ENCODE measurements at places on chromosomes 16 and 17.
A peak's percentile ranks its signal among the peaks of the same experiment; 100 is the strongest.

DNA sequence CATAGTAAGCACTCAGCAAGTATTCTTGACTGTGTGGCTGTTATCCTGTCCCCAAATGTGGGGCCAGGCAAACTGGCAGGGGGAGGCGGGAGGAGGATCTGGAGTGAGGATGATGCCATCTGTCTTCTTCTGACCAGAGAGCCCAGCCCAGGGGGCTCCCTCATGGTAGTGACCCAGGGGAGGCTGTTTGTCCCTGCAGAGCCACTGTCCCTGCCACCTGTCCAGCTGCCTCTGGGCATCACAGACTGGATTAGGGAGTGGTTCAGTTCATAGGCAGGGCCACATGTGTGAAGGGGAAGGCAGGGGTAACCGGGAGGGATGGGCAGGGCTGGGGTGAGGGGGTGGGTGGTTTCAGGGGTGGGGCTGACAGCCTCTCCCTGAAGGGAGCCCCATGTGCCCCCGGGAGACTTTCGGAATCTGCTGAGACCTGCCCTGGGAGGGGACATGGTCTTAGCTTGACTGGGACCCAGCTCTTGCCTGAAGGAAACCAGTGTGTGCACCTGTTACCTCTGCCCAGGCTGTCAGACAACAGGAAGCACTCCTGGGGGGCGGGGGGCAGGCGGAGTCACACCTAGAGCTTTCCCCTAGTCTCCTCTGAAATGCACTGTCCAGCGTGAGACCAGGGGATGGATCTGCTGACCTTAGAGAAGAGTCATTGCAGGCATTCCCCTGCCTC, 15.2 kb downstream of the ARHGAP23 start:
- no peak for DNase-seq

- DNase-seq, result no peak
These were observed 3.3 kb upstream of the FASN start for GRCh38 chr17:82101301-82101715.

- DNase-seq, result no peak
These were observed 100.5 kb upstream of the HS3ST3A1 start for GRCh38 chr17:13702266-13702665.

- no peak for DNase-seq
These were observed 26.1 kb downstream of the LRRC75A start for GRCh38 chr17:16465861-16466338.

DNA sequence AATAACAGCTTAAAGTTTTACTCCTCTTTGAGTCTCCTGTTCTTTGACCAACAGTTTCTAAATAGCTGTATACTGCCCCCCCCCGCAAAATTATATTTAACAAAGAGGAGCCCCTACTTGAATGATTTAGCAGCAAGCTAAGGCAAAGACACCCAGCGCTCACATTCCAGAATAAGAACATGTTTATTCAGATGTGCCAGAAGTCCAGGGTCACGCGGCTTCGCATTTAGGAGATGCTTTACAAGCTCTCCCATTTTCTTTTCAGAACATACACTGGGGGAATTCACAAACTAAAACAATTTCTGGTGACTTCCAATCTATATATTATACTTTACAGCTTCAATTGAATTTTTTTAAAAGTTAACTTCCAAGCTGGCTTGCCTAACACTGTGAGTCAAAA, 5.3 kb downstream of the PLD6 start:
- DNase-seq, result no peak

- no peak for DNase-seq
These were observed 35.9 kb upstream of the ACSM2B start for GRCh38 chr16:20611975-20612481.

GRCh38 chr16:82190386-82190785, 20.4 kb upstream of the MPHOSPH6 start:
- DNase-seq, result no peak

DNA sequence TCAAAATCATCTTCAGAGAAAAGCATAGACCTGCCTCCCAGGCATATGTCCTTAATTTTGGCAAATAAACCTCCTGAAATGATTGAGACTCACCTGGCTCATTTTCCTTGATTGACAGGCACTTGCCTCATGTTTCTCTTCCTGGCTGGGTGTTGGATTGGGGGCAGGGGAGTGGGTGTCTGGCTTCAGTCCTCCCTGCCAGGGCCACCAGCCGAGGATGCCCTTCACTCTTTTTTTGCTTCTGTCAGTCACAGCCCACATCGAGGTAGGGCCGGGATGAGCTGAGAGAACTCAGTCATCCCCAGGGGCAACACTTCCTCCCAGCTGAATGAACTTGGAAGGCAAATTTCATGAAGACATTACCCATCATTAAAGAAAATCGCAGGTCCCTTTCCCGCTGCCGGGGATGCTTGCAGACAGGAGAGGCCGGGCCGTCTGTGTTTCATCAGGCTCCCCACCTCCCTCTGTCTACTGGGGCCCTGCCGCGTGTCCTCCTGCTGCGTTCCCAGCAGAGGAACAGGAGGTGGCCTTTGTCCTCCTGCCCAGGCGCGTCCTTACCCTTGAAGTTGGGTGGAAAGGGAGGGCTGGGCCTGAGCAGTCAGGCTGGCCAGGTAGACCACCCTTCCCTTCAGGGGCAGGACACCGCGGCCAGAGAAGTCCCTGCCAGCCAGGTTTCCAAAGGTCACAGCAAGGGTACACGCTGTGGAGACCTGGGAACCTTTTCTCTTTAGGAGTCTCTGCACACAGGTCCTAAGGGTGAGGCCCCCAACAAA, 11.2 kb upstream of the DNAH17 start:
- DNase-seq, result no peak

DNA sequence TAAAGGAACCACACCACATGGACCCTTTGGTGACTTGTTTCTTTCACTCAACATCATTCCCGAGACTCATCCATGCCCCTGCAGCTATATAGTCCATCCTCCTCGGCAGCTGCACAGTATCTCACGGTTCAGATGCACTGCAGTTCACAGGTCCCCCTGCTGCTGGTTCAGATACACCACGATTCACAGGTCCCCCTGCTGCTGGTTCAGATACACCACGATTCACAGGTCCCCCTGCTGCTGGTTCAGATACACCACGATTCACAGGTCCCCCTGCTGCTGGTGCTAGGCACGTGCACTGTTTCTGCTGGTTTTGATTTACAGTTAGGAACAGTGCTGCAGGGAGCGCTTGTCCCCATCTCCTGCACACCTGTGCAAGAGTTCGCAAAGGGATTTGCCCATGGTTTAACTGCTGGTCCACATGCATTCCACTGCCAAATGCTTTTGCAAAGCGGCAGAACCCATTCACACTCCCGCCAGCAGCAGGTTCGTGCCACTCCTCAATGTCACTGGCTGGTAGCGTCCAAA, 3.8 kb downstream of the HSDL1 start:
- no peak for DNase-seq

DNA sequence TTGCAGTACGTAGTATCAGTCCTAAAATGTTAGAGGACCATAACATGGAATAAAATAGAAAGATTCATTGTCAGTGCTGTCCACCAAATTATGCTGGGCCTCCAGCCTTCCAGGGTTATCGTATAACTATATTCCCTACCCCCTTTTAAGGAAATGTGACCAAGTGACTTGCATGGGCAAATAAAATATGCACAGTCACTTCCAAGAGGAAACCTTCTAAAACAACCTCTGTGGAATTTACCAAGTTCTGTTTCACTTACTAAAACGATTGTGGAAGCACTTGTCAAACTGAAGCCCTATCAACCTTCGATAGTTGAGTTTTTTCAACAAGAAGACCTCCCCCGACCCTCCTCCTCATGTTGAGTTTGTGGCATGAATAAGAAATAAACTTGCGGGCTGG, 345.4 kb upstream of the C16orf82 start:
- no peak for DNase-seq

DNA sequence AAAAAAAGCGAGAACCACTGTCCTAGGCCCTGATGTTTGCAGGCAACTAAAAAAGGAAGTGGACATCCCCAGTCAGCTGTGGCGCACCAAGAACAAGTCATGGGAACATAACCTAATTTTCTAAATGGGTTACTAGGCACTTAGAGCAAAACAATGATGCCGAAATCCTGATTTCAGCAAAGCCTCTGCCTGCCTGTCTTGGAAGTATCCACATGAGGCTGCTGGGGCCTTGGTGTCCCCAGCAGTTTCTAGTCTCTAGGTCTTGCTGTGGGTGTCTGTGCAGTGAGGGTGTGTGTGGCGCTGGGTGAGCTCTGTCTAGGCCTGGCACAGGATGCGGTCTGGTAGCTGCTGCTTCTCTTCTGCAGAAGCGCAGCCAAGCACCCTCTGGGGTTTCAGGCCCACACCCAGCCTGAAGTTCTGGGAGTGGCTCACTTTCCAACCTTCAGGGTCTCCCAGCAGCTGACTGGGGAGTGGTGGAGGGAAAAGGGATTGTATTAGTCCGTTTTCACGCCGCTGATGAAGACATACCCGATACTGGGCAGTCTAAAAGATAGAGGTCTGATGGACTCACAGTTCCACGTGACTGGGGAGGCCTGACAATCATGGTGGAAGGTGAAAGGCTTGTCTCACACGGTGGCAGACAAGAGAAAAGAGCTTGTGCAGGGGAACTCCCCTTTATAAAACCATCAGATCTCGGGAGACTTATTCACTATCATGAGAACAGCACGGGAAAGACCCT, 21.1 kb downstream of the STH start:
- DNase-seq, result no peak

- DNase-seq, result no peak
These were observed 137.8 kb downstream of the ENGASE start for GRCh38 chr17:79212149-79213087.

- no peak for DNase-seq
These were observed 29.5 kb upstream of the SLC25A19 start for GRCh38 chr17:75318615-75319222.

- no peak for DNase-seq
These were observed 472.1 kb upstream of the C16orf82 start for GRCh38 chr16:26594666-26595065.

- DNase-seq, result no peak
These were observed 19.6 kb downstream of the SNN start for GRCh38 chr16:11687601-11688519.

- peak; percentile 11 for DNase-seq
These were observed 87.4 kb downstream of the RBFOX1 start for GRCh38 chr16:7420079-7420478.

DNA sequence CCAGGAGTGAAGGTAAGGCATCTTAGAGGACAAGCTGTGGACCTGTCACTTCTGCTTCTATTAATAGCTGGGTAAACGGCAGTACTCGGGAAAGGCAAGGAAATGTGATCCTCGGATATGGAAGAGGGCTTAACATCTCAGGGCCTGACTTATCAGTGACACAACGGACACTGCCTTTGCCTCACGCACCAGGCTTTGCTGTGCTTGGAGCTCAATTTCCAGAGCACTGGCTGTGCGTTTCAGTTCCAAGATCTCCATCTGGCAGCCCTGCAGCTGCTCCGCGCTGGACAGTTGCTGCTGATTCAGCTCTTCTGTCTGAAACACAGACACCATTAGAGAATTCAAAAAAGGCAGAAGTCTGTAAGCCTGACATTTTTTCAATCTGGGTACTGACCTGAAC, 3.5 kb downstream of the KRT40 start:
- DNase-seq, result no peak

GRCh38 chr17:72135546-72136325, 14.9 kb downstream of the SOX9 start:
- DNase-seq, result no peak

DNA sequence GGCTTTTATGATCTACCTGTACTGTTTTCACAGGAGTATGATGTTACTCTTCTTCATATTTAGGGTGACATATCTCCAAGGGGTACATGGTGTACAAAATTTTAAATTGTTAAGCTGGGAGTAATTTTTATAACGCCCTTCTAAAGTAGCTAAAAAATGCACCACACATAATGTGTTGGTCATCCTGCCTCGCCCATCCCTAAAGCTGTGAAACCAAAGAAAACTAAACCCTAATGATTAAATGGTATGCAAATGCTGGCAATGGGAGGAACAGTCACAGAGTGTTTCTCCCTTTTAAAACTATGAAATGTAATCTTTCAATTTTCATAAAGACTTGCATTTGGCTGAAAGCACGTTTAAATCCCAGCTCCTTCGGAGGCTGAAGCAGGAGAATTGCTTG, 2.0 kb upstream of the KRT24 start:
- DNase-seq, result no peak

DNA sequence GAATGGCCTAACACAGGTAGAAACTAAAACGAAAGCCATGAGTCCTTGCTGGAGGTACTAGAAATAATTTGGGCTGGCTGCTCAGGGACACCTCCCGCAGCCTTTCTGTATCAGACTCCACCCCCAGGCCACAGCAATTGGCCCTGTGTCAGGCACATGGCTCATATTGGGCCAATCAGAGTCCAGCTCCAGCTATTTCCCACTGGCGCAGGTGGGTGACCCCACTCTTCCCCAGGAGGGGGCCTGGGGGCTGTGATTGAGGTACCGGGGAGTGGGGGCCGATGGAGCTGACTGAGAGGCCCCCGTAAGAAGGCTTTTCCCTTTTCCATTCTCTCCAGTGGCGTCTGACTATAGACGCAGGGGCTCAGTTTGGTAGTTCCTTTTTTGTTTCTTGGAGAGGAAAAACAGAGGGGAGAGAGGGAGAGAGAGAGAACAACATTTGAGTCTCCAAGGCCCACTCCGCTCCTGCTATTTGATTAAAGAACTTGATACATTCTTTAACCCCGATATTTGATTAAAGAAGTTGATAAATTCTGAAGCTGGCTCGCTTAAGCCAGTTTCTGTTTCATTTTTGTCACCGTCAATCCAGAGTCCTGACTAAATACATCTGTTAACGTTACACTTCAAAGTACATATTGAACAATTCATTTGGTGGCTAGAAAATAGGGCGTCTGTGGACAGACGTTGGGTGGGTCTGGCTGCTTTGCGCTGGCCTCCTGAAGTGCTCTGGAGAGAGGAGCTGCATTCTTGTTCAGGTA, 26.3 kb downstream of the FOXL1 start:
- DNase-seq, result no peak

- no peak for DNase-seq
These were observed 557 bp upstream of the CX3CL1 start for GRCh38 chr16:57371494-57372371.

DNA sequence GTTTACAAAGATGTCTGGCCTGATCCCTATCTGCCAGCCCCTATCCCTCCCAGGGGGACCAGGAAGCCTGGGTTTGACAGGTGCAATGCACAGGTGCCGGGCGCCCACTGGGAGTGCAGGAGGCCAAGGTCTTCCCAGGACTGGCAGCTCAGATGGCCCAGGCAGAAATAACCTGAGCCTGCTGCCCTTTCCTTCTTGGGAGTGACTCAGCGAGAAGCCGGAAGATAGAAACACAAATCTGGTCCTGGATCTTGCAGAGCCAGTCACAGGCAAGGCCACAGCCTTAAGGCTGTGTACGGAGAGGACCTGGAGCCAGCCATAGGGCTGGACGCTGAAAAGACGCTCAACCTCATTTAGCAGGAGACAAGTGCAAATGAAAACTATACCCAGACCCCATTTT, 27.7 kb downstream of the GPR142 start:
- no peak for DNase-seq

DNA sequence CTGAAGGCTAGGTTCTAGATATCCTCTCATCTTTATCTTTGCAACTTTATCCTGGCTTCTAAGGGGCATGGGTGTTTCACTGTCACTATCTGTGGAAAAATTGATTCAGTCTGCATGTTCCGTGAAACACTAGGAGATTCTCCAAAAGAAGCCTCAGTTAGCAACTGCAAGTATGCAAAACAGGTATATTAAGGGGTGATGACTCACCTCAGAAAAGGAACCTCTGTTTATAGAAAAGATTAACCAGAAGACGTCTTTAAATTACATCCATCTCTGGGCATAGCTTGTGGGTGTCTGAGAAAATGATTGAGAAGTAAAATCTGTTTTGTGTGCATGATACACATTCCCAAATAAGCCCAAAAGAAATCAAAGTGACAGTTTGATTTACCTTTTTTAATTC, 353.8 kb upstream of the HSBP1 start:
- DNase-seq, result no peak

- no peak for DNase-seq
These were observed 540 bp upstream of the RPL38 start for GRCh38 chr17:74202938-74203337.

Data from NCI-H2081 treated with DMSO at 0.1 percent for 48 hours (cell line).